ENCODE measurements at places on chromosomes 3 and 15.

DNA sequence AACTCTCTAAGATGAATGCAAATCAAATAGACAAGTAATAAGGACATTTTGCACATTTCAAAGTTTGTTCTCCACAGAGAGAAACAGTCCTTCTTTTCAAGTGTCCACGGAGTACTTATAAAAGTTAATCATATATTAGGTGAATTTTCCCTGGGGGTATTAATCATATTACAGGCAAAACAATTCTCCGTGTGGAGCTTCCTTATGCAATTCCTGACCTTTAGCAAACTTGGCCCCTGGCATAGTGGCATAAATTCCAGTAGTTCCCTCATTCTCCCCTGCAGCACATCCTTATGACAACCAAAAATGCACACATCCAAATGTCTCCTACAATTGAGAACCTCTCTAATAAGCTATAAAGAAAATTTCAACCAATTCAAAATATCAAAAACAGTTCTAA, 34.4 kb downstream of the FSIP1 start:
- no peak for DNase-seq

DNA sequence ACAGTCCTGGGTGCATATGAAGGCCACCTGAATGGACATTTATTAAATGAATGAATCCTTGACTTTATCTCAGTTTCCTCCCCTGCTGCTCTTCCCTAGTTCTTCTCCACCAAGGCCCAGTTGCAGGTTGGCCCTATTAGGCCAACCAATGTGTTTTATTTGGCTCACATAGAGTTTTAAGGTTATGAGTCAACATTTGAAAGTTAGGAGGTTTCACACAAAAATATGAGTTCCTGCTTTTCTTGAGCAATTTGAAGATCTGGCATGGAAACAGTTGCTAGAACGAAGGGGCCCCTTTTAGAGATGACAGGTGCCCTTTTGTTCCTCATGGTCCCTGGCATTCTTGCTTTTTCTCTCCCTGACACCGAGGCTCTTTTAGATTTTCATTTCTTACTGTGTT, 83.0 kb upstream of the PDZRN3 start:
- no peak for DNase-seq

GRCh38 chr3:139523166-139523565, 16.4 kb downstream of the RBP1 start:
- DNase-seq, result no peak

- DNase-seq, result no peak
Measured at GRCh38 chr15:72086010-72086697, 31.8 kb downstream of the MYO9A start.

DNA sequence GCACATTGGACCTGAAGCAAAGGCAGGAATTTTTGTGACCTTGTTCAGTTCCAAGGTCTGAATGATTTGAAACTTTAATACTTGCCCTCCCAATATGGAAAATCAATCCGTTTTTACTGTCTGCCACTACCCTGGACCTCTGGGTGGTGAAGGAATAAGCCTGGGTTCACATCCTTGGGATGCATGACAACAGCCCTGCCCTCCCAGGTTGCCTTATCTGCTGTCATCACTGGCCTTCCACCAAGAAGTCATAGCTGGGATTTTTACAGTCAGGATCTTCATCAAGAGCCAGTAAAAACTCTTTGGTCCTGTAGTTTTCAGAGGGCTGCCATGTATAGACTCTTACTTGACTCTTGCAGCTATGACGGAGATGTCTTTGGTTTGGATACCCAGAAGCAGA, 128.6 kb downstream of the MYLK start:
- no peak for DNase-seq

- DNase-seq, result no peak
Measured at GRCh38 chr3:85360742-85361387, 402.1 kb downstream of the CADM2 start.

GRCh38 chr3:4773583-4773982, 205.7 kb upstream of the BHLHE40 start:
- DNase-seq, result no peak

DNA sequence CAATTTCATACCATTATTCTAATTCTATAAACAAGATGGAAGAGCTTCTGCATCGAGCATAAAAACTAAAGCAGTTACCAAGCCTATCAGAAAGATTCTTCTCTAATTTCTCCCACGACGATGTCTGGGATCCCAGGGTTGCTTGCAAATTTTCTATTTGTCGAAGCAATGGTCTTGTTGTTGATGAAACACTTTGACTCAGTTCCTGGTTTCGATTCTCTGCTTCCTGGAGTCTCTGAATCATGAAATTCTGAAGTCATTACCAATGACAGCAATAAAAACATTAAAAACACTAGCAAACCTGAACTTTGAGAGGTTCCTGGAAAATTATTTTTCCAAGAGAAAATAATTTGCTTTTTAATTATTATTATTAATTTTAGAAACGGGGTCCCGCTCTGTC, 18.7 kb downstream of the TMF1 start:
- DNase-seq, result no peak

- no peak for DNase-seq
Measured at GRCh38 chr15:75192307-75192706, 9.4 kb upstream of the C15orf39 start.

DNA sequence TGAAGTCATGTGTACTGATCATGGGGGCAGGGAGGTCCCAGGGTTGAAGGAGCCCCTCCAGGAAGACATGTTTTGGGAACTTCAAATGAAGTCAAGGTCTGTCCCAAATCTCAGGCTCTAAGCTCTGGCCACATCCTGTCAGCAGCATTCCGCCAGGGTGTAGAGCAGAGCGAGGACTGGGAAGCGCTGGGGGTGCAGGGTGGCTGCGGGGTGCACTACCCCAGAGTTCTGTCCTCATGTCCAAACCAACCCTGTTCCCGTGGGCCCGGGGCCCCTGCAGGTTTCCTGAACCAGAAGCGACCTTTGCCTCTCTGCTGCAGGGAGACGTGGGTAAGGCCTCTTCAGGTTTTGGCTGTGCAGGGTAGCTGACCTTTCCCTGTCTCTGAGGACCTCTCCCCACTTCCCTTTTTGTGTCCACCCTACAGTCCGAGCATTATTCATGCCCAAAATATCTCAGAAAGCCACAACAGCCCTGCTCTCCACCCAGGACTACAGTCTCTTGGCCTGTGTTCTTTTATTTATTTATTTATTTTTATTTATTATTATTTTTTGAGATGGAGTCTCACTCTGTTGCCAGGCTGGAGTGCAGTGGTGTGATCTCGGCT, 26.6 kb upstream of the FLNB start:
- no peak for DNase-seq

DNA sequence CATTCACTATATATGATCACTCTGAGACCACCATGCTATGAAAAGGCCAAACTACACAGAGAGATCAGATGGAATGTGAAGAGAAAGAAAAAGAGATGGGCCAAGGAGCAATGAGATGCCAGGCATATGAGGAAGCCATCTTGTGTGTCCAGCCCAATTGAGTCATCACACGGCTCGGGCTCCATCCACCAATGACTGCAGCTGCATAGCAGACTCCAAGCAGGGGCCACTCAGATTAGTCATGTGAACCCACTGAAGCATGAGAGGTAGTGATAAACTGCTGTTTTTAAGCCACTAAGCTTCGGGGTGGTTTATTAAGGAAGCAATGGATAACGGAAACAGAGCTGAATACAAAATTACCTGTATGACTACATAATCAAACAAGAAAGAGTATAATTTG, 185.9 kb downstream of the SUCLG2 start:
- DNase-seq, result no peak

DNA sequence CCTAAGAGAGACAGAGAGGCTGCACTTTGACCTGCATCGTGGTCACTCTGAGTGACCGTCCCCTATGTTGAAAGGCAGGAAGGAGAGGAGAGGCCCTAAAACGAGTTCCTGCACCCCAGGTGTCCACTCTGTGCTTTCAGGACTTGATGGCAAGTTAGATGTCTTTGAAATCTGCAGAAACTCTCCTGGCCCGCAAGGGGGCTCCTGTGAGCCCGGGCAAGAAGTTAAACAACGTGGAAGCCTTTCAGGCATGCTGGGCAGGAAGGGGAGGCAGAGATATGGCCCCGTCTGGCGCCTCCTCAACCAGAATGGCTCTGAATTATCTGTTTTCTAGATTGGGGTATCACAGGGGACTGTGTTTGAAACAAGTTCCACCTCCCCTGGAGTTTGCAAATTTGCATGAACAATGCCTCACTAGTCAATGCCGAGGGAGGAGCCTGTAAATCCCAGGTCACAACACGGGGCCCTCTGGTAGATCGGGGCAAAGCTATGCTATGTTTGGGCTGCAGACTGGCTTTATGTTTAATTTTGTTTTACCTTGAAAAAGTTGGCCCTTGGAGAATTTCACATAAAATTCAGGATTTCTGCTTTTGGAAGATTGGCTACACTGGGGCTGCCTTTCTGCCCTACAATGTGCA, 9.8 kb downstream of the CTXND1 start:
- DNase-seq, result no peak

DNA sequence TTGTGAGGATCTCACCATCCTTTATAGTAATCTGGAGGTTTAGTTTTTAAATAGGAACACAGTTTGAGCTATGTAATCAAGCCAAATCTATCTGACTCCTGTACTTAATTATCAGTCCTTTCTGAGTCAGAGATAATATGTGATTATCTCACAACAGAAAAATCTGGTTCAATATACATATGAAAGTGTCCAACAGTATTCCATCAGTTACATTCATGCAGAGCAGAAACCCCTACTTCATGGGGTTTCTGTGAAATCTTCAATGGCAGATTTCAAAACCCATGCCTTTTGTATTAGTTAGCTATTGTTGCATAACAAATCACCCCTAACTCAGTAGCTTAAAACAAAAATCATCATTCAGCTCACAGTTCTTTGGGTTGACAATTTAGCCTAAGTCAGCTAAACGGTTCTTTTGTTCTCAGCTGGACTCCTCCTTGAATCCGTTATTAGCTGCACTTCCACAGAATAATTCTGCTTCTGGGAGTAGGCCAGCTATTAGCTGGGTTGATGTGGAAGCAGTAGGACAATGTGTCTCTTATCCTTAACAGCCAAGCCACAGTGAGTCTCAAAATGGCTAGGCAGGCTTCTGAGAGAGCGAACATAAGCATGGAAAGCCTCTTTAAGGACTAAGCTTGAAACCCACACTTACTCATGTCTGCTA, 42.9 kb upstream of the ARPP21 start:
- no peak for DNase-seq

DNA sequence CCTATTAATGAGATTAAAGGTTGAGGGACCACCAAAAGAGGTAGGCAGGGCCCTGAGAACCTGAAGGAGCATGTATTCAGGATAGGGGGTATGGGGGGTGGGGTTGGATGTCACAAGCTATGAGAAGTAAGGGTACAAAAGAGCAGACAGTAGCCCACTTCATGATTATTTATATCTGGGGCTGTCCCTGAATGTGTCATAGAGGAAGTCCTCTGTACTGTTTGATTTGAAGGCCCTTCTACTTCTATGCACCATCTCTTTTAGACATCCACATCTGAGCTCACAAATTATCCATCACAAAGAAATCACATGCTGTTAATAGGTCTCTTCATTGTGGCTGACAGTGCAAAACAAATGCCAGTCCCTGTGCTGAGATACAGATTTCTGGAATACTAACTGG, 68.6 kb downstream of the FHIT start:
- DNase-seq, result no peak

DNA sequence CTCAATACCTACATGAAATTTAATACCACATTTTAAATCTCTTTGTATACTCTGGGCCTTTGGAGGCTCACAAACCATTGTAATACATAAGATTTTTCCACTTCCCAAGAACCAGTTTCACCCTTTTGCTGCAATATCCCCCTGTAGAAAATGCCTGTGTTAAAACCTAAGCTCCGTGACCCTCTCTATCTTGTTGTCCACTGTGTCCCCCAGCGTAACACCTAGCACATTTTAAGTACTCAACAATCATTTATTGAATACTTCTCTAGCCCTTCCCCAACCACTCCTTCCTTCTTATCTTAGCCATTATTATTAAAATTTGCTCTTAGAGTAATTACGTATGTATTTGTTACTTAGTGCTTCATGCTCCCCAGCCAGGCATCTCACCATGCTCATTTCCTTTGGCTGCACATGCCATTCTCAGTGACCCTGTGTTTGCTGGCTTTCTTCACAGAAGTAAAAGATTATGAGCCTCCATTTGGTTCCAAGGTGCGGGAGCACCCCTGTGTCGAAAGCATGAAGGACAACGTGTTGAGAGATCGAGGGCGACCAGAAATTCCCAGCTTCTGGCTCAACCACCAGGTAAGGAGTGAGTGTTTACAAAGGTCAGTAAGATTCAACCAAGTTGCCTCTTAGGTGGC, 81.6 kb downstream of the TGFBR2 start:
- DNase-seq, result no peak

DNA sequence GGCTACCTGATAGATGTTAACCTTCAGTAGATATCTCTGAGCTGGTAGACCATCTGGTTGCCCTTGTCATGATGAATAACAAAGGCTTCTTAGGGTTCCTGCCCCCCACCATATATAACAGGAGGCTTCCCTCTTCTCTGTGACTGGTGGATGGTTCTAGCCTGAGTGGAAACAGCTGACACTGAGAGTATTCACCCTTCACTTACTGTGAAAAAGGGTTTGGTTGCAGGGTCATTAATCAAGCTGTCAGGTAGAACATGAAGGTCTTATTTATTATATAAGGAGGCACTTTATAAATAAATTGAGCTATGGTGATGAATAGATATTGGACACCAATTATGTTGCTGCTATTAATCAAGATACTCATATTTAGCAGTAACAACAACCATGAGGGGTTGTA, 58.6 kb downstream of the CACNA2D3 start:
- DNase-seq, result no peak

- DNase-seq, result no peak
Measured at GRCh38 chr3:134004841-134005240, 24.9 kb downstream of the SLCO2A1 start.

DNA sequence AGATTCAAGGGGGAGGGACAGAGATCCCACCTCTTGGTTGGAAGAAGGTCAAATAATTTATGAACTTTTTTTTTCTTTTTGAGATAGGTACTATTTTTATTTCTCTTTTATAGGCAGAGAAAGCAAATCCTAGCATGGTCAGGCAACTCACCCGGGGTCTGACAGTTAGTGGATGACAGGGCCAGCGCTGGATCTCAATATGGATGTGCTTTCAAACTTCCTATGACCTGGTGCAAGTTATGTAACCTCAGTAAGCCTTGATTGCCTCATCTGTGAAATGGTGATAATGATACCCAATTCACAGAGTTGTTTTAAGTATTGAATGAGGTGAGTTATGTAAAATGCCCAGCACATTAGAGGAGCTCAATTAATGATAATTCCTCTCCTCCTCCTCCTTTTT, 86.8 kb upstream of the MEF2A start:
- no peak for DNase-seq

Measured in activated CD8-positive, alpha-beta memory T cell treated with anti-CD3 and anti-CD28 coated beads for 1 hour (primary cell).